NCI-H1694 (cell line): ENCODE measurements at places on chromosomes 11 and 22.

- no peak for DNase-seq
Observed at GRCh38 chr22:45227645-45228400, 12.9 kb downstream of the KIAA0930 start.

DNA sequence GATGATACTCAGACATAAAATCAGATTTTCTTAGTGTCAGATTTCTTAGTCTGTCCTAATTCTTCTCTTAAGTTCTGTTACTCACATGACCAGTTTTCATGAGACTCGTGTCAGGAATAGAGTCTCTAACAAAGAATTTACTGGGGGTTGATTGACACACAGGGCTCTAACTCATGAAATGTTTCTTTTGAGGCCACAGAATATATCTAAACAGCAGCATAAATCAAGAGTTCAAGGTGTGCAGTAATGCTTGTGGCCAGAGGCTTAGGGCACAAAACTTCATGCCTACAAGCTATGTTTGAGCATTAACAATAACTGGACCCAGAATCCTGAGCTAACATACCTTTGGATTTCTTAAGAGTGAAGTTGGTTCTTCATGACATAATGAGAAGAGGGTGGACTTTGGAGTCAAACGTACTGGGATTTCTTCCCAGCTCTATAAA lies 237.2 kb downstream of the DDX10 start:
- DNase-seq = no peak

DNA sequence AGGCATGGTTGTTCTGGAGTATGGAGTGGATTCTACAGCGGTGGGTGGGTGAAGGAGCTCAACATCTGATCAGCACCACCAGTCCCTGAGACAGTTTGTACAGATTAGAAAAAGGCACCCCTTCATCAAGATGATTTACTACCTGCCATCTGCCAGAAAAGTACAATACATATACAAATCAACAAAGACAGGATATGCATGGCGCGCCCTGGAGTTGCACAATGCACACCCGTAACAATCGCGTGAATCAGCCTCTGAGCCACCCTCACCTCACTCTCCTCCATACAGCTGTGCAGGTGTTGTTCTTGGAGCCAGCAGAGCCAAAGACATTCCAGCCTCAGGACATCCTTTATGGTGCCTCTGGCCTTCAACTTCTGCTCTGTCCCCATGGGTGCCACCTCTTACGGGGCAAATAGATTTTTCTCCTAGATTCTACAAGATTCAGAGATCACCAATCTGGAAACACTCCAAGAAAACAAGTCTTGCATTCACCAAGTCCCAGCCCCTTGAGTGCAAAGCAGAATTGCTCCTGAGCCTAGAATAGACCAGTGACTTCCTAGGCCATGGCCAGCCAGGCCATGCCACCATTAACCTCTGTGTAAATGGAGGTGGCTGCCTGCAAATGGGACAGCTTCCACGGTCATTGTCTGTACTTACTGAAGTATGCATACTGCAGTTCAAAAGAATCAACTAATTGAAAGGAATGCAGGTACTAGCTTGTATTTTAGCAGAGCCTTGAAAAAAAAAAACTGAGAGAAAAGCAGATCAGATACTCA lies 490.9 kb downstream of the SOX6 start:
- no peak for DNase-seq

GRCh38 chr11:74683941-74684481 lies 47.2 kb downstream of the CHRDL2 start:
- no peak for DNase-seq

- no peak for DNase-seq
Observed at GRCh38 chr11:88704485-88704884, 361.3 kb downstream of the GRM5 start.
